ELF-1 (cell line): ENCODE measurements at places on chromosomes 7 and 10.

GRCh38 chr7:39526666-39527065 lies 39.5 kb upstream of the YAE1 start:
- DNase-seq: no peak

- no peak for DNase-seq
Measured at GRCh38 chr10:18666810-18667209, 7.6 kb downstream of the ARL5B start.

DNA sequence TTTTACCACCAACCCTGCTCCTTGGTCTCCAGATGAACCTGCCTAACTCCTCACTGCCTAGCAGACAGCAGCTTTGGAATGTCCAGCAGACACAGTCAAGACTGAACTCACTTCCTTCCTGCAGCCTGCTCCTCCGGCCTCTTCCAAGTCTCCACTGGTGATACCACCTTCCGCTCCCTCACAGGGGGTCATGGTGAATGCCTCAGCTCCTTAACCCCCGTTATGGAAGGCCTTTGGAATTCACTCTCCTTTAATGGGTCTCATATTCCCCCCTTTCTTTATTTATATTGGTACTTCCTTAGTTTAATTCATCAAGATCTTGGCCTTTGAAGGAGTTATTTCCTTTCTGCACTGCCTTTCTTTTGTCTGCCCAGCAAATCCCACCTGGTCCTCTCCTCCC lies 44.9 kb upstream of the ZNF32 start:
- no peak for DNase-seq

GRCh38 chr7:47326220-47326619 lies 255.7 kb downstream of the TNS3 start:
- DNase-seq: no peak

DNA sequence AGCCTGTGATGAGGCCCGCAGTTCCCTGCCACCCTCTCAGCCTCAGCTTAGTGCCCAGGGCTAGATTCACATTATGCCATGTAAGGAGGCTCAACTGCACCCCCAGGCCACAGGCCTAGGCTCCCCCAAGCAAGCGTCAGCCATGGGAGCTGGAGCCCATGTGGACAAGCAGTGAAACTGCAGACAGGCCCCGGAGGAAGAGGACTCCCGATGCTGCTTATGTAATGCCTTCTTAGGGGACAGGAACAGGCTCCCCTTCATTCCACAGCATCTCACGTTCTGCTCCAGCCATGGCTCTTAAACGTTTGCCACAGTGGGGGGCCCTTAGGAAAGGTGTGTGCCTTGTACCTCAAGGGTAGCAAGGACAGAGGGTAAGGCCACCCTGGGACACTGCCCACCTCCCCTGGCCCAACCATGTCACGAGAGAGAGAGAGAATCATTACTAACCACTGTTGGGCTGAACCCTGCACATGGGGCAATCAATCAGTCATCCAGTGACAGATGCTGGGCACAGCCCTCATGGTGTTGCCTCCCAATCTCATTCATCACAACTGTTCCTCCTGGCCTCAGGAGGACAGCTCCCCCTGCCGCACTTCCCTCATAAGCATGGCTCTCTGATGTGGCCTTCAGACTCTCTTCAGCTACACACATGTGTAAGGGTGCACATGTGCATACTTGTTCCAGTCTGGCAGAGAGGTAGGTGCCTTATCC lies 263.0 kb downstream of the GRID1 start:
- peak; percentile 33 for DNase-seq

DNA sequence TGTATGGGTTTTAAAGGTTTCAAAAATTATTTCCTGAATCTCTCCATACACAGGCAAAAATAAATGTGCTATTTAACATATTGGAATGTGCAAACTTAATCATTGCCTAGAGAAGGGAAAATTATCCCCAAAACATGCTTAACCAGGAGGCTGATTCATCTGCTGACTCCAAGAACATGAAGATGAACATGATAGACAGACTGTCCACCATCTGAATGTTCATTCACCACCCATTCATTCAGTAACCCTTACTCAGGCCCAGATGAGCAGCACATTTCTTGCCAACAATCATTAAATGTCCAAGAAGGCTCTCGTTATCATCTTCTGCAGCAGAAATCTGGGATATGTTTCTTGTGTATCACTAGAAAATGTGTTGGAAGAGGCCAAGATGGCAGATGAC lies 110.6 kb downstream of the PPP1R9A start:
- DNase-seq: no peak

DNA sequence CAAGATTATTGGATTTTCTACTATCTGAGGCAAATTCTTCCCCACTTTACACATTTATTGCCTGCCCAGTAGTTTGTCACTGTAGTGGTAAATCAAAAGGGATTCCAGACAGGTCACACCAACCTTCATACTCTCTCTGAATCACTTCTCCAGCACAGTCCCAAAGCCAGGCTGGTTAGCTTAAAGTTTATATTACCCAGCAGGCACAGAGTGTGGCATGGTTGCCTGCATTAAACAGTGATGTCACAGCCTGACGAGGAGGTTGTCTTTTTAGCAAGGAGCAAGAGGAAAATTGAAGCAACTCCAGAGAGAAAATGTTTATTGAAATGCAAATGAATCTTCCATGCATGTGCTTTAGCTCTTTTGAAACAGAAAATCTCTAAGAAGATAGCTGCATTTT lies 375.5 kb upstream of the CELF2 start:
- no peak for DNase-seq

DNA sequence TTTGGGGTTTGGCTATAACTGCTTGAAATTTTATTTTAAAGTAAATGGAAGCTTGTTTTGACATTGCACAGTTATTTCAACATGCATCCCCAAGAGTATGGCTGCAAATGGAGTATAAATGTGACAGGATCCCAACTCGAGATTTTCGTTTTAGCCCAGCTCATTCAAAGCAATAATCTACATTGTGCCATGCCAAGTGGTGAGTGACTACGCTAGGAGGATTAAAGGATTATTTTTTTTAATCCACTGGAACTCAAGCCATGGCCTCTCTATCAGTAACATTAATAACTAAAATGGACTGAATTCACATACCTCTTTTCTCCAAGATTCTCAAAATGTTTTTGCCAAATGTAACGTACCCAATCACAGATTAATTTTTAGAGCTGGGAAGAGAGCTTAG lies 60.6 kb upstream of the AUTS2 start:
- no peak for DNase-seq

GRCh38 chr7:1964913-1965578 lies 267.7 kb downstream of the MAD1L1 start:
- no peak for DNase-seq

GRCh38 chr10:24496906-24497305 lies 226.8 kb downstream of the ARHGAP21 start:
- no peak for DNase-seq

GRCh38 chr10:132607491-132607890 lies 69.9 kb downstream of the INPP5A start:
- DNase-seq: no peak

DNA sequence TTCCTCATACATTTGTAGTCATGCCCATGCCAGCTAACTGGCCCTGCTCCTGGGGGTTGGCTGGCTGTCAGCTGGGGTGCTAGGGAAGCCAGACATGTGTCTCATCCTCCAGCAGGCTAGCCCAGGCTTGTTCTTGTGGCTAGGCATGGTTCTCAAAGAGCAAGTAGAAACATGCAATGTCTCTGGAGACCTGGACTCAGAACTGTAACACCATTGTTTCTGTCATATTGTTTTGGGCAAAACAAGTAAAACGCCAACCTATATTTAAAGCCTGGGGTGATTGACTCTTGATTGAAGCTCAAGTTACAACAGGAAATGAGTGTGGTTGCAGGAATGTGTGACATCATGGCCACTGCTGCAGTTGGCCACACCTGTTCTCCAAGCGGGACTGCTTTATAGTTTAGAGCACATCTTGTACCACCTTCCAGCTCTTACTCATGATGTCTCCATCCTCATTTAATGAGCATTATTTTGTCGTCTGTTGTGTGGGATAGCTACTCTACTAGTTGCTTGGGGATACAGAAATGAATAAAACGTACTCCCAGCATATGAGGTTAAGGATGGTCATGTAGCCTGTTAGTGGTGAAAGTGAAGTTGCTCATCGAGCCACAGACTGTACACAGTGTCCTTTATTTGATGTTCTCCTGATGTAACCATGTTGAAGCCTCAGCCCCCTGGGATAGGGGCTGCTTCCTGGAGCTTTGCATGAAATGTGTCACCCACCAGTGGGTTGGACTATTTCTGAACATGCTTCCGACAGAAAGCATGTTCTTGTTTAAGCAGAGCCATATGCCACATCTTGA lies 168.4 kb downstream of the SORCS3 start:
- DNase-seq: peak; percentile 15

- DNase-seq: no peak
Measured at GRCh38 chr7:107854989-107855388, 36.0 kb upstream of the DLD start.

DNA sequence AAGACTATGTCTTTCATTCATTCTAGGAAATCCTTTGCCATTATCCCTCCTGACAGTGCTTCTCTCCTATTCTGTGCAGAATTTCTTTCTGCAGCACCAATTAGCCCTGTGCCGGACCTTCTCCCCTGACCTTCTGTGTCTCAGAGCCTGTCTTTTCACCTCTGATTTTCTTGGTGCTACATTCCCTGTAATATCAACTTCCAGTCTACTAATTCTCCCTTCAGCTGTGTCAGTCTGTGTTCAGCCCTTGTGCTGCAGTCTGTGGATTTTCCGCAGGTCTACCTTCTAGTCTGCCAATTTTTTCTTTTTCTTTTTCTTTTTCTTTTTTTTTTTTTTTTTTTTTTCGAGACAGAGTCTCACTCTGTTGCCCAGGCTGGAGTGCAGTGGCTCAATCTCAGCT lies 115.8 kb downstream of the ELFN1 start:
- DNase-seq: no peak

- DNase-seq: no peak
Measured at GRCh38 chr10:100194711-100195110, 8.9 kb upstream of the ERLIN1 start.

DNA sequence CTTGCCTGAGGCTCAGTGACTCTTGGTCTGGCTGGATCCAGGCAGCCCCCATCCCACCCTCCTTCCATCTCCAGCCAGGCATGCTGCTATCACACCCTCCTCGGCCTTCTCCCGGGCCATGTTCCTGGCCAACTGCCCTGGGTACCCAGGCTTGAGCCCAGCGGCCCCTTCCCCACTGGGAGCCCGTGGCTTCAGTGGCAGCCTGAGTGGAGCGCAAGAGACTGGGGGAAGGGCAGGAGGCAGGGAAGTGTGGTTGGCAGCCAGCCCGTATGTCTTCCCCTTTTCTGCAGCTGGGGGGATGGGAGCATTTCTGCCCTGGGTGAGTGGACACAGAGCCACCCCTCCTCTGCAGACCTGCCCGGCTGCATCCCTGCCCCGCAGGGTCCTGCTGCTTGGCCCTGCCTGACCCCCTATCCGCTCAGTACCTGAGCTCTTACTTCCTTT lies 148.5 kb downstream of the ARHGAP22 start:
- no peak for DNase-seq

DNA sequence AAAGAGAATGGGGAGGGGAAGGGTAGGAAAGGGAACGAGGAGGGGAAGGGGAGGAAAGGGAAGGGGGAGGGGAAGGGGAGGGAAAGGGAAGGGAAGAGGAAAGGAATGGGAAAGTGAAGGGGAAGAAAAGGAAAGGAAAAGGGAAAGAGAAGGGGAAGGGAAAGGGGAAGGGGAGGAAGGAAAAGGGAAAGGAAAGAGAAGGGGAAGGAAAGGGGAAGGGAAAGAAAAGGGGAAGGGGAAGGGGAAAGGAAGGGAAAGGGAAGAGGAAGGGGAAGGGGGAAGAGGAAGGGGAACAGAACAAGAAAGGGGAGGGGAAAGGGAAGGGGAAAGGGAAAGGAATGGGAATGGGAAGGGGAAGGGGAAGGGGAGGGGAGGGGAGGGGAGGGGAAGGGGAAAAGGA lies 352.1 kb downstream of the PARD3 start:
- no peak for DNase-seq

- DNase-seq: no peak
Measured at GRCh38 chr10:79982861-79983260, 34.0 kb upstream of the SFTPD start.

DNA sequence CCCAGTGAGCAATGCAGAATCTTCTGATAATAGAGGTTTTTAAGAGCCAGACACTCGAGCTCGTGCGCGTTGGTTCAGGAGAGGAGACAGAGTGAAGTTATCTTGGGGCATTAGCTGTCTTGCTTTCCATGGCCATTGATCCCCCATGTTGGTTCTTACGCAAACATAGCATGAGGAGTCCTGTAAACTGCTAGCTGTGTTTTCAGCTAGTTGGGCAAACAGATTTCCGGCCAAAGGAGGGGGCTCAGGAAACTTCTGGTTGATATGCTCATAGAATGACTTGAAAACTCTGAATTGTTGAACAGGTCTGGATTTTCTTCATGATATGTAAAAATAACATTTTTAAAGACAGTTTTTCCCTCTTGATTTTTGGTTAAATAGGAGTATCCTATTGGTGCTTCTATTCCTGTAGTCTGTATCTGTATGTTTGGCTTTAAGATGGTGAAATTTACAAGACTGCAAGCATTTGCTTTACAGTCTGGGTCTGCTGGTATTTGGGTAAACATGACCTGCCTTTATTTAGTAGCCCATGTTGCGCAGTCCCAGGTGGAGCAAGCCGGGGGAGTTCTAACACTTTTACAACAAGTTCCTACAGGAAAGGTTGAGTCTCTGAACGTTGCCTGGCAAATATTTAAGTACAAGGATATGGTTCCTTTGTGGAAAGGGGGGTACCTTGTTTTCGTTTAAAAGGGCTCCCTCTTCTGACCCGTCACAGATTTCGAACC lies 218.4 kb upstream of the KCND2 start:
- DNase-seq: no peak
